CD4-positive, alpha-beta memory T cell (primary cell): ENCODE measurements at places on chromosomes 6 and 20. TPM values are rescaled to one million over a fixed set of nuclear protein-coding genes. Genes with fewer than 3 reads are reported as not detected.

GRCh38 chr6:161104966-161105365 is 113.4 kb downstream of the MAP3K4 start:
- no peak for DNase-seq
- peaks cover 42% of the 10 kb centered on the region for H3K36me3 ChIP-seq
- H3K27ac ChIP-seq, result no peak overlapping the region
- no peaks in the 10 kb centered on the region for H3K27me3 ChIP-seq
- H3K4me1 ChIP-seq, result no peaks in the 10 kb centered on the region
- H3K4me3 ChIP-seq, result no peak overlapping the region

DNA sequence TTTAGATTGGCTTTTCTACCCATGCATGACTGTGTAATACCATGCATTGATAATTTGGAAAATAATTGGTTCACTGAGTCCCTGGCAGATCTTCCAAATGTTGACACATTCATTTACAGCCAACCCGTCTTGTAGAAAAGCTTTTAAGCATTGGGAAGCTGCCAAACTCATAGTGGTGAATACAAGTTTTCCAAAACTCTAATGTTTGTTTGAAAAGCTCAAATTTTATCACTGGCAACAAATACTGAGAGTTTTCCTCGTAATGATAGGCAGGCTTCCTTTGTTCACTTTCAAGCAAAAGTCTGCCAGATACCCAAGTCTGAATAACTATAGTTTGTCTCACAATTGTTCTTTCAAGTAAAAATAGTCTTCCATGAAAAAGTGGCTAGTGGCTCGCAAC is 143.0 kb downstream of the FIG4 start:
- DNase-seq, result no peak
- H3K27ac ChIP-seq, result no peak overlapping the region
- H3K36me3 ChIP-seq, result no peaks in the 10 kb centered on the region
- H3K27me3 ChIP-seq, result no peaks in the 10 kb centered on the region
- no peak overlapping the region for H3K4me3 ChIP-seq
- H3K4me1 ChIP-seq, result no peaks in the 10 kb centered on the region

GRCh38 chr20:36474563-36474962 is 66.8 kb upstream of the MYL9 start:
- H3K27ac ChIP-seq, result no peak overlapping the region
- DNase-seq, result no peak
- H3K27me3 ChIP-seq, result no peaks in the 10 kb centered on the region

The KIF25 gene
- not detected for total RNA-seq

The MAS1 gene
- not detected for total RNA-seq
